ENCODE measurements at places on chromosomes 2 and 18.

- DNase-seq: no peak
Observed at GRCh38 chr2:177195194-177195593, 17.4 kb upstream of the HNRNPA3 start.

GRCh38 chr2:169923977-169924376 lies 96.7 kb downstream of the UBR3 start:
- DNase-seq: no peak

GRCh38 chr2:112187805-112188596 lies 49.8 kb downstream of the FBLN7 start:
- no peak for DNase-seq

DNA sequence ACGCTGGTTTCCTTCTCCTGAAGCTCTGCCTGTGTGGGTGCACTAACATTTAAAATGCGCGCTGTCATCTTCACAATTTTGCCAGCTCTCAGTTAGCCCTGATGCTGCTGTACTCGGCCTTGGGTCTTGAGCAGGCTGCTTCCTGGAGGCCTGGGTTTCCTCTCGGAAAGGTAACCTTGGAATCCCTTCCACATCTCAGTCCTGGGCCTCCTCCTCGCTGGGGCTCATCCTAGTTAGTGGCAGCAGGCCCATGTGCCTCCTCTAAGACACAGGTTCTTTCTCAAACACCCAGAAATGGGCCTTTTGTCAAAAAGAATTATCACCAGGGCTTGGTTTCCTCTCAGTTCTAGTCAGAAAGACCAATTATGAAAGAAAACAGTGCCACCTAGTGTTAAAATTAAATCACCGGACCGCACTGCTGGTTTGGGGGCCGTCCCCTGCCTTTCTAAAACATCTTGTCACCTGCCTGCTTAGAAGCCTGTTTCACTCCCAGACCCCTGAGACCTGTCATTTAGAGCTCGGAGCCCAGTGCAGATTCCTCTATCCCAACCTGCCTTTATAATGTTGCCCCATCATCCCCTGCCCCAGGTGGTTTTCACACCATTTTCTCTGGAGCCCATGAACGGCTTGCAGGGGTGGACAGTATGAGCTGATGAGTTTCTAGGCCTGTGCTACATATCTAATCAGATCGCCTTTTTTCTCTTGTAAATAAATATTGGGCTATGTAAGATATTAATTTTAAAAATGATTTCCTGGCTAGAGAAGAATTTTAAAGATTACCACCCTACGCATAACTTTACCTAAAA lies 42.4 kb downstream of the HK2 start:
- peak; percentile 31 for DNase-seq

- no peak for DNase-seq
Observed at GRCh38 chr2:30239986-30240752, 8.8 kb downstream of the LBH start.

GRCh38 chr2:205834796-205835195 lies 152.5 kb downstream of the NRP2 start:
- peak; percentile 54 for DNase-seq

- DNase-seq: no peak
Observed at GRCh38 chr2:157845081-157845480, 31.0 kb downstream of the ACVR1 start.

DNA sequence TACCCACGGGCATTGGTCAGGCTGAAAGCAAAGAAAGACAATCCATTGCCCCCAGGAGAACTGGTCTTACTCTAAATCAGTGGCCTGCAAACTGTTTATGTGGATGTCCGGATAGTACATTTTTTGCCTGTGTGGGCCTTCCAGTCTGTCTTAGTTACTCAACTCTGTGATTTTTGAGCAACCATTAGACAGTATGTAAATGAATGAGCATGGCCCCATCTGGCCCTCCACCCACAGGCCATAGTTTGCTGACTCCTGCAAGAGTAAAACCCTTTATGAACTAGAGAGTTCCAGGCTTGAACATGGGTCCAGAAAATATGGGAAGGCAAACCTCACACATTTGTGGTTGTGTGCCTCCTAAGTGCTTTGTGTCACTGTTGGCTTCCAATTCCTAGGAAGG lies 55.7 kb upstream of the CYP1B1 start:
- no peak for DNase-seq

DNA sequence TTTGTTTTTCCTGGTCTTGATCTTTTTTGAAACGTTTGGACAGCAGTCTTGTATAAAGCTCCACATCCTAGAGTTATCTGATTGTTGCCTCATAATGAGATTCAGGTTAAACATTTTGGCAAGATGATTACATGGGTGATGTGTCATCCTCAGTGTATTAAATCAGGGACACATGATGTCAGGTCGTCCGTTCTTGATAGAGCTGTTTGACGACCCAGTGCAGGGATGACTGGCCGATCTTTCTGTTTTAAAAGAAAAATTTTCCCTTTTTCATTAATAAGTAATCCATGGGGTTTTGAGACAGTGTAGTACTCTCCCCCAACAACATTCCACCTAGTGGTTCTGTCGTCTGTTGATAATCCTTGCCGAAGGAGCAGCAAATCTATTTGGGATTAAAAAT lies 44.5 kb upstream of the SERPINB2 start:
- DNase-seq: no peak

DNA sequence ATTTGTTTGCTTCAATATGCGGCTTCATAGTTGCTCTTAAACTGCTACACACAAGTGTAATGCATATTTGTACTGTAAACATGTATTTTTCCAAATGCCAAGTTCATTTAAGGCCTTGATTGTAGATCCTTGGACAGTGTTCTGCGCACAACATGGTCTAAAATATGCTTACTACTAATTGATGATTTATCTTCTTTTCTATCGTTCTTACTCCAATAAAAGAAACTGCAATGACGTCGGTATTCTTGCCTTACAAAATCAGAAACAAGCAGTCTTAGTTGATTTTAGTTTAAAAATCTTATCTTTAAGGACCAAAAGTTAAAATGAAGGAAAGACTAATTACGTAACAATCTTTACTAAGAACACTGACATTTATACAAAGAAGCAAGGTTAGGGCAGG lies 224.3 kb upstream of the SMAD7 start:
- no peak for DNase-seq

DNA sequence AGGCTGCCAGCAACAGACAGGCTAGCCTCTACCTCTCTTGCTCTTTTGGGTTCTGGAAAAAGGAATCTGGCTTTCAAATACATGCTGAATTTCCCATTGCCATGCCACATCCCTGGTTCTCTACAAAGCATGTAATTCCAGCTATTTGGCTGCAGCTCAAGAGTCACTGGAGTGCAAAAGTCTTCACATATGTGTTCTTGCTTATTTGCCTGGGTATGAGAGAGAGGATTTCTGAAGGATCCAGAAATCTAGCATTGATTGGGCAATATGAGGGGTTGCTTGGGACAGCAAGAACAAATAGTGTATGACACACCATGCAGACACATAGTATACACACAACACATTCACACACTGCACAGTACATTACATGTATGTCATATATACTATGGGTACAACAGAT lies 30.7 kb upstream of the LGALSL start:
- DNase-seq: no peak

DNA sequence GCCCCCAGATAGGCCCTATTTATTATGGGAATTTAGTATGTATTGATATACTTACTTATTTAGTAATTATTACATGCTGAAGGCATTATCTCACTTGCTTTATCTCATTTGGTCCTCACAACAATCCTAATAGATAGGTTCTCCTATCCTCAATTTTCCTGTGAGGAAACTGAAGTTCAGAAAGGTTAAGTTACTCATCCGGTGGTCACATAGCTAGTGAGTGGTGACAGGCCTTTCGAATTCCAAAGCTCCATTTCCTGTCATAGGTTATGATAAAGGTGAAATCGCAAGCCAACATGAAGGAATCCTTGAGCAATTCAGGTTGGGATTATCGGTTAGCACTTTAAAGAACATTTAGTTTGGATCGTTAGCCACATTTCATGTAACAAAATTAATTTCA lies 33.3 kb downstream of the NAB1 start:
- DNase-seq: no peak

- DNase-seq: no peak
Observed at GRCh38 chr2:32417659-32418058, 60.8 kb downstream of the BIRC6 start.

GRCh38 chr2:219106251-219106650 lies 45.5 kb upstream of the IHH start:
- DNase-seq: no peak

DNA sequence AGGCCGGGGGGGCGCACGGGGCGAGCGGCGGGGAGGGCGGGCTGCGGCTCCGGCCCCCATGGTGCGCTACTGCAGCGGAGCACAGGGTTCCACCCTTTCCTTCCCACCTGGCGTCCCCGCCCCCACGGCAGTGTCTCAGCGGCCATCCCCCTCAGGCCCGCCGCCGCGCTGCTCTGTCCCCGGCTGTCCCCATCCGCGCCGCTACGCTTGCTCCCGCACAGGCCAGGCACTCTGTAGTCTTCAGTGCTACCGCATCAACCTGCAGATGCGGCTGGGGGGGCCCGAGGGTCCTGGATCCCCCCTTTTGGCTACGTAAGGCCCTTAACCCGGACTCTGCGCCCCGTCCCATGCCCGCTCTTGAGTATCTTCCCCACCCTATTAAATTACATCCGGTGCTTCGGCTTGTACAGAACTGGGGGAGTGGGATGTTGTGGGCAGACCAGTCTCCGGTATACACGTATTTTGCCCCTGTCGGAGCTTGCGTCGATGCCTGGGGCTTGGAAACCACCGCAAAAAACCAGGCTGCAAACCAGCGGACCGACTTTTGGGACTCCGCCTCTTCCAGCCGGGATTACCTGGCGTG lies 598 bp upstream of the WBP1 start:
- no peak for DNase-seq

DNA sequence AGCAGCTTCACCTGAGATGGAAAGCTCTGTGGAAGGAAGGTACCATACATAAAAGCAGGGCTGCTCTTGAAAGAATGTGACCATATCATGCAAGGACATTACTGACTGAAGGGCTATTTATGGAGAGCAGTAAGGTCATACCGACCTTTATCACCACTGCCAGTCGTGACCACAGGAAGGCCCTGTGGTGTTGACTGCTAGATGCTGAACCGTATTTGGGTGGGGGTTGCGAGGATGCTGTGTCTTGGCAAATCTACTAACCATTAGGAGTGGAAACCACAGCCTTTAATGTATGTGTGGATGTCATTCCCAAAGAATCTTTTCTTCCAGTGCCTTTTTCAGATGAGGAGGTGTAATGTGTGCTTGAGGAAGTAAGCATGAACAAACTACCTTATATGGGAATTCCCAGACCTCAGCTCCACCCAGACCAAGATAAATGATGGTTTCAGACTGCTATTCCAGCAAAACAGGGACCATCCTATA lies 60.8 kb downstream of the LIMS1 start:
- DNase-seq: no peak

- DNase-seq: no peak
Observed at GRCh38 chr2:226758921-226759640, 40.5 kb downstream of the IRS1 start.

- DNase-seq: no peak
Observed at GRCh38 chr2:37833423-37833822, 91.7 kb upstream of the RMDN2 start.

- DNase-seq: no peak
Observed at GRCh38 chr2:39685126-39685525, 19.4 kb downstream of the TMEM178A start.

- no peak for DNase-seq
Observed at GRCh38 chr2:159903443-159904126, 105.6 kb upstream of the CD302 start.

GRCh38 chr2:148338541-148338940 lies 306.0 kb upstream of the EPC2 start:
- no peak for DNase-seq

DNA sequence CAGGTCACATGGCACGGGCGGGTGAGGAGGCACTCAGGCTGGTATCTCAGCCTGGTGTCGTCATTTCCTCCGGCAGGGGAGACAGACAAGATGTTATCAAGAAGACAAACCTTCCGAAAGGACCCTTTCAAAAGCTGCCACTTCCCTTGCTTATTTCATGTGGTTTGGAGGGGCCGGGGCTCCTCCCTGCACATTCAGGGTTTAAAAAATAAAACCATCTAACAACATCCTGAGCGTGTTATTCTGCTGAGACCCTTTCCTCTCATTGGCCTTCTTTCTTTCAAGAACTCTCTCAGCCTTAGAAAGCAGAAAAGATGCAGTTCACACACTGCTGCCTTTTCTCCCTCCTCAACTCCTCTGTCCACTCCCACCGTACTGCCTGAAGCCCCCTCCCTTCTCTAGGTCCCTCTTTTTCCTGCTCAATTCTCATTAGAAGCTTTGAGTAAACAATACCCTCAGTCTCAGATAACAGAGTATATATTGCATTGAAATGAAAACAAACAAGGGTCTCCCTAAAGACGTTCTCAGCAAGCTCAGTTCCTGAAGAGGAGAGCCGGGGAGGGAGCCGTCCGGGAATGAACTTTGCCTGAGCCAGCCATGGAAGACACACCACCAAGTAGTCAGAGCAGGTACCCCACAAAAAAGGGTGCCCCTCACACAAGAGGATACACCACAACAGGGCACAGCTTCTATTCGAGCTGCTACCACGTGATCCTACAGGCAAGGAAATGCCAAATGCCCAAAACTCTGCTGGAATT lies 9.7 kb downstream of the SMAD7 start:
- no peak for DNase-seq

DNA sequence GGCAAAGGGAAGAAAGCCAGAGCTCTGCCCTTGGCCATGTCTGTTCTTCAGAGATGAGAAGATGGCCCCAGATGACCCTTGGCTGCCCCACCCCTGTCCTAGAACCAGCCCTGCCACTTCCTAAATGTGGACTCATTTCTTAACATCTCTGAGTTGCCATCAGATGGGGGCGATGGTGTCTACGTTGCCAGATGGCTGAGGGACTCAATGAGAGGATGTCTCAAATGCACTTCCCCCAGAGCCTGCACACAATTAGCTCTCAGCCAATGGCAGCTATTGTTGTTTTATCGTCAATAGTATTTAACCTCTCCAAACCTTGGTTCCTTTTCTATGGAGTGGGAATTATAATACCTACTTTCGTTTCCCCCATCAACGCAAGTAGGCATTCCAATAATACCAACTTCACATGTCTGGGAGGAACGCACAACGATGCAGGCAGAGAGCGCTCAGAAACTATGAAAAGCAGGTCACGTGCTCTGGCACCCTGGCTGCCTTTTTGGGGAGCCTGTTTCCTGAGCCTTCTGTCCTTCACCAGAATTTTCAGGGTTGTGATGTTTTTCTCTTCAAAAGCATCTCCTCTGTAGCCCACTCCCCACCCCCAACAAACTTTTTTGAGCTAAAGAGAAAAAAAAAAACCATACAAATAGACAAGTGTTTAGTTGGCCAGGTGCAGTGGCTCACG lies 100.3 kb downstream of the MCFD2 start:
- DNase-seq: no peak

- DNase-seq: no peak
Observed at GRCh38 chr18:48706731-48707130, 167.9 kb downstream of the CTIF start.

Data from urinary bladder (tissue), 4 donors.